ENCODE measurements at places on chromosomes 12 and 14.

DNA sequence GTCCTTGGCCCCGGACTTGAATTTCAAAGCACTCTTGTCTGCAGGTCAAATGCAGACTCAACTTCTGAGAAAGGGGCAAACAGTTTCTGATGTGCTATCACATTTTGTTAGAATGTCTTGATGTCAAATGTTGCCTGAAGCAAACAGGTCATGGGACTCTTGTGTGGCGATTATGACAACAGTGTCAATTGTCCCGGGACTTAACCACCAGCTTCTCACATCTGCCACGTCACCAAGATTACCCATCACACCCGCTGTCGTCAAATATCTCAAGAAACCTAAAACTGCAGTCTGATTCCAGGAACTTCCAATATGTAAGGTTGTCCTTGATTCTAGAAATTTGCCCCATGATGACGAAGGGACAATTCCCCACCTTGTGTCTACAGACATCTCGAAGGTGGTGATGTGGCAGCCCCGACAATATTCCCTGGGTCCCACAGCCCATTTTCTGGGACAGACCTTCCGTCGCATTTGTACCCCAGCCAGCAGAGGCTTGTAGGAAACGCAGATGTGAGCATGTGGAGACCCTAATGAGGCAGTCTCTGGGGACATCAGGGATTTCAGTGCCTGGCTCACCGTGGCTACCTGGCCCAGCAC lies 21.3 kb downstream of the LRTM2 start:
- no peak for DNase-seq

DNA sequence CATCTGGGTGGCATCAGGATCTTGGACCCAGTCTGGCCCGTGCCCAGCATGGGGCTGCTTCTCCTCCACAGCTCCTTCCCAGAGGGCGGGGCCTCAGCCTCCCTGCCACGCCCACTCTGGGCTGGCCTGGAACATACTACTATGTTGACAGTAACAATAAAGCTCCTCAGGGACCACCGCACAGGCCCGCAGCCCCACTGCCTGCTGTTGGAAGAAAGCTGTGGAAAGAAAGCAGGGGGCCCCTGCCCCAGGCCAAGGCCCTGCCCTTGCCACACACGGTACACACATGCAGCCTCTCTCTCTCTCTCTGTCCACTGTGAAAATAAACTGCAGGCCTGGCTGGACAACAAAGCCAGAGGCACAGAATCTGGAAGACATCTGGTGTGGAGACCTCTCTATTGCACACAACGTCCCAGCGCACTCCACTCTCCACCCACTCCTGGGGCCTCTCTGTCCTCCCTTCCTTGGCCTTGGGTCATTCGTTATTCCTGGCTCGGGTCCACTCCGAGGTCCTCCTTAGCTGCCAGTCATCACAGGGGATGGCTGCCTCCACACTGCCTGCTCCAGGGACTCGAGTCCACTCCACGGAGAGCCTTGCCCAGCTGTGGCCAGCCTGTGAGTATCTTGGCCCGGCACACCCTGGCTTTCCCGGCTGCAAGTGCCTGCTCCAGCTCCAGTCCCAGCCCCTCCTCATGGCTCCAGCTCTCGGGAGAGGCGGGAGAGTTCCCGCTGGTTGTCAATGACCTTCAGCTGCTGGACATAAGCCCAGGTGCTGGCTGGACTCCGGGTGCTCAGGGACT lies 11.8 kb upstream of the ENDOU start:
- no peak for DNase-seq

GRCh38 chr14:96084796-96085195 lies 45.6 kb downstream of the C14orf132 start:
- DNase-seq: no peak

DNA sequence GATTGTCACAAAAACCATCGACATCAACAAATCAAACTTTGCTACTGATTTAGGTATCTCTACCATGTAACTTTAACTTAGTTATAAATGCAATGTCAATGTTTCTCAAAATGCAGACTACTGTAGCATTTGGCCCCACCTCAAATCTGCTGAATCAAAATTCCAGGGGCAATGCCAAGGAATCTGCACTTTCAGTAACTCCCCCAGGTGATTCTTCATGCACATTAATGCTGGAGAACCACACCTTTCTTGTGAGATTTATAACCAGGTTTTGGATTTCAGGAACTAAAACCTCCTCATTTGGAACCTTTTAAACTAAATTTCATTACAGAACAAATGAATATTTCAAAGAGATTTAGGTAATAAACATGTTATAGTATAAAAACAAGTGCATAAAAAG lies 4.9 kb downstream of the ATP2B1 start:
- no peak for DNase-seq

DNA sequence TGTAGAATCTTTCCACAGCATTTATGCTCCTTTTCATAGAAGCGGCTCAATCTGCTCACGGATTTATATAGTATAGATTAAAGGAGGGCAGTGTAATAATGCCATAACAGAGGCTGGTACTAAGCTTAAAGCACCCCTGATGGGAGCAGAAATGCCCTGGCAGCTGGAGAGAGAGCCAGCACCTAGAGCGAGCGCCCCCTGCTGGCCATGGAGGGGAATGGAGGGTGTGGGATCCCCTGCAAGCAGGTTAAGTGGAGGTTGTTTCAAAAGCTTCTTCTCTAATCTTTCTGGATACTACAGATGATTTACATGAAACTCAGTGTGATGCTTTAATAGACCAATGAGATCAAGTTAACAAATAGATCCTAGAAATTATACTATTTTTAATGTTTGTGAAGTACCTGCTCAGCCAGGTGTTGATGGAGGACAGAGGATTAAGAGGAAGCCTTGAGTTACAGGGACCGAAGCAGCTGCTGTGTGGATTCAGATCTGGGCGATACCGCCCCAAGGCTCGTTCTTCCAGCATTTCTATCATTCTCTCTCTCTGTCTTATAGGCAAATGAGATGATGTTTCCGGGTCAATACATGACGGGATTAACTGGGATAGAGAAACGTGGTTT lies 1519.3 kb upstream of the TMEM132C start:
- DNase-seq: peak; percentile 63

DNA sequence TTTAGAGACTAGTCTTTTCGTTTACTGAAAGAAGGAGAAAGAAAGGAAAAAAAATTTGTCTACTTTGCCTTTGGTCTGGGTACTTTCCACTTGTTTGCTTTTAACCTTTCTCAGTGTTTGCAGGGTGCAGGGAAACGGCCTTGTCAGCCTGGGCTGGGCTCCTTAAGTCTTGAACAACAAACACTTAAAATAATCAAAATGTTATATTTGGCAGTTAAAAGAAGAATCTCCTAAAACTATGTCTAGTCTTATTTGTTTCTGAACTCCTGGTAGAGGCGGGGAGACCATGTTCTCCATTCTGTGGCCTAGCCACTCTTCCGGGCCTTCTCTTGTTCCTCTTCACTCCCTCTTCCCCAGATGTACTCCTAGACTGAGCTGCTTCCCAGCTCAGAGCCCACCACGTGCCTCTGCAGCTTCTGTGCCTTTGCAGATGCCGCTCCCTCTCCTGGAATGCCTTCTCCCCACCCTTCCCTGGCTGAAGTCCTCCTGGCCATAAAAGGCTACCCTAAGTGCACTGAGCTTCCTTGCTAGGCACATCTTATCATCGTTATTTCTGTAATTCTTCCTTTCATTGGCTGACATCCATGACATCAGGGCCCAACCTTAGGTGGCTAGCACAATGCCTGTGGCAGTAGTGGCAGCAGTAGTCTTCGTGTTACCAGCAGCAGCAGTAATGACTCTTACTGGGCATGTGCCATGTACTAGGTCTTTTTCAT lies 432.9 kb downstream of the ZFP36L1 start:
- DNase-seq: no peak

- no peak for DNase-seq
Measured at GRCh38 chr12:49244176-49244575, 20.7 kb upstream of the TUBA1C start.

GRCh38 chr12:88802096-88802706 lies 221.9 kb upstream of the KITLG start:
- DNase-seq: no peak

DNA sequence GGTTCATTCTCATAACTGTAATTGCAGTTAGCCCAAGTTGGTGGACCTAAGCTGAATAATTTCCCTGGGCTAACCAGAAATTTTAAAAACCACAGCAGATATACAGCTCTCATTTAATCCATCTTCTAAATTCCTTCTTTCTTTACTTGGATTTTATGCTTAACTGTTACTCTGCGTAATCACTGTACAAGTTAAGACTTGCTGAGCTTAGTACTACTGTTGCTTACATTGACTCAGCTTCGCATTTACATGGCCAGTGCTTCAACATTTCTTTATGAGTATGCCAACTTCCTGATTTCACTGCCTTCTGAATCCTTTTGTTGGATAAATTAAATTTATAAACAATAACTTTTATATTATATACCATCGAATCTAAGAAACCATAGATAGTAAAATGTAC lies 147.4 kb downstream of the SLC38A4 start:
- DNase-seq: no peak

- no peak for DNase-seq
Measured at GRCh38 chr12:75505706-75506312, 5.6 kb downstream of the KRR1 start.

GRCh38 chr12:122860040-122860853 lies 25.0 kb downstream of the HIP1R start:
- peak; percentile 84 for DNase-seq

- DNase-seq: no peak
Measured at GRCh38 chr14:68922201-68922621, 56.9 kb downstream of the ACTN1 start.

- no peak for DNase-seq
Measured at GRCh38 chr14:92121207-92121669, 268 bp downstream of the NDUFB1 start.

DNA sequence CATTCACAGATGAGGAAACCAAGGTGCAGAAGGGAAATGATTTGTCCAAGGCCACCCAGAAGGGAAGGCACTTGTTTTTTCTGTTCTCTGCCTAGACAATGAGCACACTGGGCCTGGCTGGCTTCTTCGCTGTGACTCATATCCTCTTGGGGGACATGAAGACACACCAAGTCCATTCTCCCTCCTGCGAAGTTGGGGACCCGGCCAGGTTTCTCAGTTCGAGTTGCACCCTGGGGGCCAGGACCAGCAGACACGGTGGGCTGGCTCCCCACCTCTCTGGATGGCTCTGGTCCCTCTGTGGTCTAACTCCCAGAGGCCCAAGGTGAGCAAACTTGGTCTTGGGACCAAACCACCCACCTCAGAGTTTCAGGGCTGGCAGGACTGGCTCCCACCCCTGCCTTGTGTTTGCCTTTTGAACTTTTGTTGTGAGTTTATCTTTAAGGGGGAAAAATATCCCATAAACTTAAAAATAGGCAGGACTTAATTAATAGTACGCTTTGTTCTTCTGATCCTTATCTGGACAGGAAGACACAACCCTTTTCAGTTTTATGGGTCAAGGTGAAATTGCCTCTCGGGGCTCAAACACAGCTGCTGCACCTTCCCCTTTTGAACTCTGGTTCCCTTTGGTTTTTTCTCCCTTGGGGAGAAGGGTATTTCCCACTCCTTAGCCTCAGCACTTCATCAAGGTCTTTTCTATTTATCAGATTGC lies 9.0 kb upstream of the MLEC start:
- DNase-seq: peak; percentile 79

- no peak for DNase-seq
Measured at GRCh38 chr12:112178796-112179195, 53.4 kb downstream of the TRAFD1 start.

DNA sequence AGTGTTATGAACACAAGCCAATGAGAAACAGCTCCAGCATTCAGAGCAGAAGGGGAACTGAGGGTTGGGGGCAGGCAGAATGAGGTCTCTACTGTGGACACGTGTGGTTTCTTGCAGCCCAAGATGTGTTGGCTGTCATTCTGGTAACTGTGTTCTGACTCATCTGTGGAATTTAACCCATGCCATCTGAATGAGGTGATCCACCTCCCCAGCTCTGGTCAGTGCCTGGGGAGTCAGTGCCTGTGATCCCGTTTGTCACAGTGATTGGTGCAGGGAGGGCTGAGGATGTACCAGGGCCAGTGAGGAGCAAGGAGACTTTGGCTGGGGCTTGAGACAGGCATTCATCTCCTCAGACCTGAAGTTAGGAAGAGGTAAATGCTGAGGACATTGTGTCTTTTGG lies 216.8 kb downstream of the MSRB3 start:
- no peak for DNase-seq

GRCh38 chr14:98888927-98889835 lies 382.8 kb downstream of the BCL11B start:
- no peak for DNase-seq

DNA sequence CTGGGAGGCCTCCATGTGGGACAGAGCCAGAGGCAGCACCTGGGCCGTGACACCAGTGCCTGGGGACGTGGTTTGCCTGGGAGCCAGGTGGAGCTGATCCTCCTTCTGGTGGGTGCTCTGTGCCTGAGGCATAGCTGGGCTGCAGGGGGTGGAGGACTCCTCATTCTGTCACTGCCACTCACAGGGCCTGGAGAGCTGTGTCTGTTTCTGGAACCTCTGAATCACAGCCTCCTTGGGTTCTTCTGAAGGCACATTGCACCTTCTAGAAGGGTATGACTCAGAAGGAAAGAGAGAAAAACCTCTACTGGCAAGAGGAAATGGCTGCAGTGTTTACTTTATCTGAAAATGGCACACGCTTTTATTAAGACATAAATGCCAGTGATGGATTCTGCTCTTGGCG lies 659.8 kb downstream of the VRK1 start:
- peak; percentile 91 for DNase-seq

DNA sequence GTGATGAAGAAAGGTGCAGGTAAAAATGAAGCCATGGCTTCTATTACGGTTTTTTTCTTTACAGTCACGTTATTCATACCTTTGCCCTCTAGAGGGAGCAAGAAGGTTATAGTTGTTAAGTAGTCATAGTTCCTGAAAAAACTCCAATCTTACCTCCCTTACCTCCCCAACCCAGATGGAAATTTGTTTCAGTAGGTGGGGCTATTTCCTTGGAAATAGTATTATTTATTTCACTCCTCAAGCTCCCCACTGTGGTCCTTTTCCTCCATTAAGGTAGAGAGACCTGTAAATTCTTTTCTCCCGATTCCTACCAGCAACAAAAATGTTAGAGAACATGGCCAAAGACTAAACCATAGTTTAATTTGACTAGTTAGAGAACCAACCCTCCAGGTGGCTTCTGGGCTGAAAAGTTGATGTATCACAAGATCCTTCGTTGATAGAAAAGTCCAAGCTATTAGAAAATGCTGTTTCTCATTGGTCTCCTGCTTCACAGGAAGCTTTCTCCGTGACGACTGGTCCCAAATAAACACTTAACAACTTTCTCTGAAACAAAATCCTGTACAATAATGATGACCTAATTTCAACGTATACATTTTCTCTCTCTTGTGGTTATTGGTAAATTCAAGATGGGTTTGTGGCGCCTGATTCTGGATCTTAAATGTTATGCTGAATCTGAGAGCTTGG lies 43.5 kb downstream of the TMX1 start:
- peak; percentile 53 for DNase-seq

DNA sequence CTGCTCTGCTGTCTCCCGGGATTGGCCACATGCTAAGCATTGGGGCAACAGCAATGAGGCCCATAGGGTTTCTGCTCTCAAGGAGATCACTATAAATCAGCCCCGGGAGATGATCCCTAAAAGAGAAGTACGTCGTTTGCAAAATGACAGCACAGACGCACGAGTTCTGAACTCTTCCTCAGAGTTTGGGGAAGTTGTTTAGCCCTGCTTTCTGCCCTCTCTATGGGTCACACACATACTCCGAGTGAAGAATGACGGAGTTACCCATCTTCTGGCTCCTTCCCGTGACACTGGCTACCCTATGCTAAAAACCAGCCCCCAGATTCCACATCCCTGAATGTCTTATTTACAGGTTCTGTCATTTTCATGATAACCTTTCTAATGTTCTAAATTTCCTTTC lies 258.0 kb upstream of the PLEKHG7 start:
- no peak for DNase-seq
